ENCODE measurements at places on chromosomes 7 and 10.
A peak's percentile ranks its signal among the peaks of the same experiment; 100 is the strongest.

- no peak for DNase-seq
- no peaks in the 10 kb centered on the region for H3K27me3 ChIP-seq
- H3K36me3 ChIP-seq = no peaks in the 10 kb centered on the region
- no peak overlapping the region for H3K27ac ChIP-seq
- H3K4me3 ChIP-seq = no peak overlapping the region
- H3K4me1 ChIP-seq = no peaks in the 10 kb centered on the region
These were observed 28.4 kb upstream of the SORCS3 start for GRCh38 chr10:104612571-104613205.

GRCh38 chr7:53602817-53603418, 567.5 kb downstream of the POM121L12 start:
- DNase-seq = no peak
- no peak overlapping the region for H3K4me3 ChIP-seq
- H3K4me1 ChIP-seq = no peaks in the 10 kb centered on the region

- H3K4me1 ChIP-seq = no peaks in the 10 kb centered on the region
- H3K4me3 ChIP-seq = no peak overlapping the region
- H3K27ac ChIP-seq = no peak overlapping the region
- peaks cover 2% of the 10 kb centered on the region for H3K27me3 ChIP-seq
These were observed 35.5 kb downstream of the IKZF1 start for GRCh38 chr7:50339990-50340500.

DNA sequence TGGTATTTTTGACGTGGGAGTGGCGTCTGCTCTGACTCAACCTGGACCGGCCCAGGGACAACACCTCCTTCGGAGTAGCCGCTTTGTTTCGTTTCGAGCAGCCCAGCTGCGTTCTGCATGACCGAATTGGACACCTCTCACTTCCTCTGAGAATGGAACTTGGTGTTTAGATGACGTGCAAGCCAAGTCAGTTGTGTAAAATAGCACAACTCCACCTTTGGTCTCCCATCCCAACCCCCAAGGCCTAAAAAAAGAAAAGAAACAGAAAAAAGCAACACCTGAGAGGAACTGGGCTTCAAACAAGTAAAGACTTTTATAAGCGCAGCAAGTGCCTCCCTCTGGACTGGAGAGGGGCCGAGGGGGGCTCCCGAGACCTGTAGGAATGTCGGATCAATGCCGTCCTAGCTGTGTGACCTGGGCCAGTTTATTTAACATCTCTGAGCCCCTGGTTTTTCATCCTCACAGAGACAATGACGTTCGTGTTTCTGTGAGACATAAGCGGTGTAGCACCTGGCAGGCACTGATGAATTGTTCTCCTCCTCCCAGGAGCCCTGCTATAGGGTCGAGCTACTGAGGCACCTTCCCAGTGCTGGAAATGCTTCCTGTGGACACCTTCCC, 52.0 kb upstream of the SMNDC1 start:
- H3K27me3 ChIP-seq = no peaks in the 10 kb centered on the region
- DNase-seq = peak; percentile 94
- no peaks in the 10 kb centered on the region for H3K36me3 ChIP-seq
- peak overlapping the region; percentile 75 for H3K27ac ChIP-seq

GRCh38 chr10:51808187-51808586, 108.8 kb upstream of the CSTF2T start:
- H3K27ac ChIP-seq = no peak overlapping the region
- no peaks in the 10 kb centered on the region for H3K27me3 ChIP-seq
- no peaks in the 10 kb centered on the region for H3K36me3 ChIP-seq

DNA sequence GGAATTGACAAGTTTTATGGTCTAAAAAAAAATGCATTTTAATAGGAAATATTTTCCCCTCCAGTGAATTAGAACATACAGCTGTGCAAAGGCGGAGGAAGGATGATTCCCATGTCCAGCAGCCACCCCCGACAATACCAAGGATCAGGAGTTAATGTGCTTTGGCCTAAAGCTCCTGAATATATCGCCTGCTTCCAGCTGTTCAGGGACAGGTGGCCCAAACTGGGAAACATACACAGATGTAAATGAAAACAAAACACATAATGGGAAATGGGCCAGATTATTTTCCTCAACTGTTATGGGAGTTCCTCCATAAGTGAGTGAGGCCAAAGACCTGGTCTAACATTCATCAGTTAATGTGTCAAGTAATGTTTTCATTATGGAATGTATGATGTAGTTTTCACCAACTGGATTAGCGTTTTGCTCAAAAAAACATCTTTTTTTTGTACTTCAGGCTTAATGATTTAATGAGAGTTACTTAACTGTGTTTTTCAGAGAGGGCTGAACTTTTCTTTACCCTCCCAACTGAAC, 55.1 kb upstream of the LAMB1 start:
- no peak overlapping the region for H3K4me3 ChIP-seq
- no peaks in the 10 kb centered on the region for H3K36me3 ChIP-seq
- DNase-seq = no peak

DNA sequence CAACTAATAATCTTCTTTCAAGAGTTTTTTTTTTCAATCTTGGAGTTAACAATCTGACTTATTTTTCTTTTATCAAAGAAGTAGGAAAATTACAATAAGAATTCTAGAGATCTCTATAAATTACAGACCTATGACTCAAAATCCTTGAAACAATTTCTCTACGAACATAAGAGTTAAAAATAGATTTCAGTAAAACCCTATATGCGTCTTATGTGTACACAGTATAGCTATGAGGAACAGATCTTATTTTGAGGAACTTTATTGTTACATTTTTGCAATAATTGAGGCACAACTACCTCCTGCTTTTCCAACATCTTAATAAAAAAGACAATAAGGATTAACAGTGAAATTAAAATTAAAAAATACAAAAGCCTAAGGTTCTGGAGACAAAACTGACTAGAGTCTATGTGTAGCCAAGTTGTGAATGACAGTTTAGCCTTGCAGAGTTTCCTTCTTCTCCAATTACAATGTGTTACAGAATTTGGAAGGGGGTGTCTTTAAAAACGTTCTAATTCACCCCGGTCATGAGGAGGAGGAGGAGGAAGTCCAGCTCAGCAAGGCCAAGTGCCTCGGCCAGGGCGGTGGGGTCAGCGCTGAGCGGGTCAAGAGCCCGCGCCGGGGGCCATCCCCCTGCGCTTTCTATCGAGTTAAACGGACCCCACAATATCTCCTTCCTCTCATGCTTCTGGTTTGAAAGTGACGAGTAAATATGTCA, 40.5 kb downstream of the AMZ1 start:
- H3K27me3 ChIP-seq = no peaks in the 10 kb centered on the region
- peaks cover 41% of the 10 kb centered on the region for H3K36me3 ChIP-seq
- no peak overlapping the region for H3K4me3 ChIP-seq
- peak; percentile 59 for DNase-seq

GRCh38 chr10:124236816-124237215, 143.4 kb upstream of the CHST15 start:
- no peak for DNase-seq
- no peak overlapping the region for H3K27ac ChIP-seq
- H3K4me3 ChIP-seq = no peak overlapping the region

GRCh38 chr7:118755067-118755625, 530.6 kb downstream of the ANKRD7 start:
- no peaks in the 10 kb centered on the region for H3K4me1 ChIP-seq
- no peak overlapping the region for H3K4me3 ChIP-seq
- no peaks in the 10 kb centered on the region for H3K27me3 ChIP-seq
- no peak for DNase-seq
- H3K27ac ChIP-seq = no peak overlapping the region

DNA sequence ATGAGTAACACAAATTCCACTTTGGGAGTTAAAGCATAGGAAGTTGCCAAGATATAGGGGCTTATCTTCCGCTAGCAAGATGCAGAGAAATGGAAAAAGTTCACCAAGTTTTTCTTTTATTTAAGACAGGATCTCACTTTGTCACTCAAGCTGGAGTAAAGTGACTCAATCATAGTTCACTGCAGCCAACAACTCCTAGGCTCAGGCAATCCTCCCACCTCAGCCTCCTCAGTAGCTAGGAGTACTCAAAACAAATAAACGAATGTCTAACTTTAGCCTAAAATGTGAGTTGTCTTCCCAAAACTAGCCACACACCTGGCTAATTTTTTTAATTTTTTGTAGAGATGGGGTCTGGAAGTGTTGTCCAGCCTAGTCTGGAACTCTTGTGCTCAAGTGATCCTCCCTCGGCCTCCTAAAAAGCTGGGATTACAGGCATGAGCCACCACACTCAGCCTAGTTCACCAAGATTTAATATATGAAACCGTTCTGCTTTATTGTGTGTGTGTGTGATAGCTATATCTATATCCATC, 9.9 kb downstream of the VIM start:
- no peaks in the 10 kb centered on the region for H3K27me3 ChIP-seq
- peak; percentile 51 for DNase-seq
- H3K36me3 ChIP-seq = peaks cover 29% of the 10 kb centered on the region
- peaks cover 11% of the 10 kb centered on the region for H3K4me1 ChIP-seq
- no peak overlapping the region for H3K27ac ChIP-seq

DNA sequence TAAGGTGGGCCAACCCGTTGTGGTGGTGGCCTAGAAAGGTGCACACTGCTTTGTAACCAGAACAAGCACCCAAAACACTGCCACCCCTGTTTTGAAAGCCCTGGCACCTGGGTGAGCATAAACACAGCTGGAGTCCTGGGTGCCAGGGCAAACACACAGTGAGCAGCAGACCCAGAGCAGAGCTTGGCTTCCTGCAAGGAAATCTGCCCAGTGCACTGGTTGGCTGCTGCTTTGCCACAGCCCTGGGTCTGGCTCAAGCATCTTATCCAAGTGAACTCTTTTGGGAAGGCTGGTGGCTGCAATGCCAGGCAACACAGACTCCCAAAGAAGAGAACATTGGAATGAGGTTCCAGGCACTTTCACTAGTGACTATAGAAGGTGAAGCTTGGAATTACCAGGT, 145.5 kb upstream of the PDE1C start:
- no peaks in the 10 kb centered on the region for H3K4me1 ChIP-seq
- H3K36me3 ChIP-seq = no peaks in the 10 kb centered on the region
- no peak overlapping the region for H3K27ac ChIP-seq
- H3K4me3 ChIP-seq = no peak overlapping the region
- peaks cover 14% of the 10 kb centered on the region for H3K27me3 ChIP-seq

- H3K4me1 ChIP-seq = no peaks in the 10 kb centered on the region
- H3K4me3 ChIP-seq = no peak overlapping the region
- no peaks in the 10 kb centered on the region for H3K36me3 ChIP-seq
- H3K27me3 ChIP-seq = no peaks in the 10 kb centered on the region
These were observed 44.6 kb downstream of the CARD11 start for GRCh38 chr7:2999078-2999500.

DNA sequence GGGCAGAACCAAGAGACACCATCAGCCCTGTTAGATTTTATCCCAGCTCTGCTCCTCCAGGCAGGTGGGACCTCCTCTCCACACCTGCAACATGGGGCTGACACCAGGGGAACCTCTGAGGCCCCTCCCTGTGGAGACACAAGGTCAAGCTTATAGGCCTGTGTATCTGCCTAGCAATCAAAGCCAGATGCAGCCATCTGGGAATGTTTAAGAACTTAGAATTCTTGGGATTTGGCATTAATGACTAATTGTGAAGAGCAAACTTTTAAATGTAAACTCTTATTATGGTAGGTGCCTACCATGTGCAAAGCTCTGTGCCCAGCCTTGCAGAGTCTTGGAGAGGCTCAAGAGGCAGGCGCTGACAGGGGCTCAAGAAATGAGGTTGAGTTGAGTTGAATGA, 52.1 kb downstream of the TBATA start:
- peaks cover 6% of the 10 kb centered on the region for H3K27me3 ChIP-seq
- H3K36me3 ChIP-seq = no peaks in the 10 kb centered on the region
- H3K4me1 ChIP-seq = peaks cover 2% of the 10 kb centered on the region
- DNase-seq = no peak
- H3K27ac ChIP-seq = no peak overlapping the region

- H3K36me3 ChIP-seq = no peaks in the 10 kb centered on the region
- H3K27ac ChIP-seq = peak within 1 kb of the TSS; percentile 13
These were observed at the start of gene PDK4 for GRCh38 chr7:95596198-95597063. TSS of gene PDK4 (minus strand) at chr7:95596516. CDS start at chr7:95596293, 223 bp downstream.

GRCh38 chr10:132991706-132992432, 49.5 kb upstream of the CFAP46 start:
- peaks cover 15% of the 10 kb centered on the region for H3K27me3 ChIP-seq
- H3K4me1 ChIP-seq = no peaks in the 10 kb centered on the region
- H3K4me3 ChIP-seq = no peak overlapping the region
- H3K36me3 ChIP-seq = no peaks in the 10 kb centered on the region
- no peak overlapping the region for H3K27ac ChIP-seq
- no peak for DNase-seq

DNA sequence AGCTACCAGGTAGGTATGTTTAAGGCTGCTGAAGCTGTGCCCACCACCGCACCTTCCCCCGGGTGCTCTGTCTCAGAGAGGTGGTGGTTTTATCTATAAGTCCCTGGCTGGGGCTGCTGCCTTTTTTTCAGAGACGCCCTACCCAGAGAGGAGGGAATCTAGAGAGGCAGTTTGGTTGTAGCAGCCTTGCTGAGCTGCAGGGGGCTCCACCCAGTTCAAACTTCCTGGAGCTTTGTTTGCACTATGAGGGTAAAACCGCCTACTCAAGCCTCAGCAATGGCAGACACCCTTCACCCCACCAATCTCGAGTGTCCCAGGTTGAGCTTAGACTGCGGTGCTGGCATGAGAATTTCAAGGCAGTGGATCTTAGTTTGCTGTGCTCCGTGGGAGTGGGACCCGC, 43.6 kb upstream of the CYP2C18 start:
- H3K27me3 ChIP-seq = no peaks in the 10 kb centered on the region
- H3K4me1 ChIP-seq = no peaks in the 10 kb centered on the region
- H3K27ac ChIP-seq = no peak overlapping the region
- H3K36me3 ChIP-seq = no peaks in the 10 kb centered on the region
- no peak overlapping the region for H3K4me3 ChIP-seq
- no peak for DNase-seq

DNA sequence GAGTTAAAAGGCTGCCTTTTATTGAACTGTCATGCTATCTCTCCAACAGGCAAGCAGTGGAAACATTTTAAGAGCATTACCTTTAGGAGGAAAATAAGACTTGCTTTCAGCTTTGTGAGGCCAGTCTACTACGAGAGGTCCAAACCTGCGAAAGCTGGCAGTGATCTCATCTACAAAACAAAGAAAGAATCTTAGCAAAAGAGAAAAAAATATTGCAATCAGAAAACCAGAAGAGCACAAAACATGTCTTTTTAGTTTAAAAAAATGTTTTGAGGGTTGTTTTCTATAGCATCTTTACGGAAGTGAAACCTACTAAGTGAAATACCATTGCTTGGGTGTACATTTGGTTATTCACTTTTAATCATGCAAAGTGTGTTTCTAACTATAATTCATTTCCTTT, 147.9 kb downstream of the CPEB3 start:
- H3K4me1 ChIP-seq = no peaks in the 10 kb centered on the region
- no peak for DNase-seq
- no peaks in the 10 kb centered on the region for H3K36me3 ChIP-seq
- H3K4me3 ChIP-seq = no peak overlapping the region
- no peak overlapping the region for H3K27ac ChIP-seq

GRCh38 chr7:129525225-129525862, 23.0 kb downstream of the SMKR1 start:
- H3K27ac ChIP-seq = no peak overlapping the region
- no peak for DNase-seq
- no peaks in the 10 kb centered on the region for H3K4me1 ChIP-seq
- peaks cover 25% of the 10 kb centered on the region for H3K27me3 ChIP-seq

- H3K36me3 ChIP-seq = no peaks in the 10 kb centered on the region
- H3K4me1 ChIP-seq = peaks cover 6% of the 10 kb centered on the region
- no peaks in the 10 kb centered on the region for H3K27me3 ChIP-seq
These were observed 45.9 kb downstream of the CREM start for GRCh38 chr10:35172574-35172973.
